ENCODE measurements at places on chromosomes 12 and 14. TPM values are rescaled to one million over a fixed set of nuclear protein-coding genes. Genes with fewer than 3 reads are reported as not detected.
A peak's percentile ranks its signal among the peaks of the same experiment; 100 is the strongest.

The SLC5A8 gene
- not detected for total RNA-seq

DNA sequence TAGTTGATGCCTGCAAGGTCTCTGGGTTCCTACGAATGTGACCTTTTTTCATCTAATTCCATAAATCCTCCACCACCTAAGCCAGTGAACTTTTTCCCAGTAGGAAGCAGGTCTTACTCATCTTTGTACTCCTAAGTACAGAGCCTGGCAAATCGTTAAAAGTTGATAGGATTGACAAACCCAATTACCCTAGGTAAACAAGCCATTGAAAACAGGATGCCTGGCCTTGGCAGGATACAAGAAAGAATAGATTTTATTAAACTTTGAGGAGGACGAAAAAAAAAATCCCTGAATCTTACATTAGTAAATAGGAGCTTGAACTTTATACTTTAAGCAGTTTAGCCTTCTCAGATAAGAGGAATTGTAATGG is 5.6 kb downstream of the TBPL2 start:
- no peak for DNase-seq

The SVOP gene
- under 0.01 TPM for total RNA-seq

The HOTAIR gene
- total RNA-seq: not detected

GRCh38 chr14:35352274-35353233 is 52.0 kb downstream of the NFKBIA start:
- DNase-seq: peak; percentile 58

- no peak for DNase-seq
Observed at GRCh38 chr14:23445773-23446172, 10.3 kb upstream of the MYH7 start.

- no peak for DNase-seq
Observed at GRCh38 chr12:97134495-97134894, 227.4 kb downstream of the NEDD1 start.

GRCh38 chr14:21078287-21078686 is 8.2 kb downstream of the ARHGEF40 start:
- DNase-seq: no peak

GRCh38 chr12:52179396-52179973 is 12.3 kb downstream of the KRT80 start:
- no peak for DNase-seq

DNA sequence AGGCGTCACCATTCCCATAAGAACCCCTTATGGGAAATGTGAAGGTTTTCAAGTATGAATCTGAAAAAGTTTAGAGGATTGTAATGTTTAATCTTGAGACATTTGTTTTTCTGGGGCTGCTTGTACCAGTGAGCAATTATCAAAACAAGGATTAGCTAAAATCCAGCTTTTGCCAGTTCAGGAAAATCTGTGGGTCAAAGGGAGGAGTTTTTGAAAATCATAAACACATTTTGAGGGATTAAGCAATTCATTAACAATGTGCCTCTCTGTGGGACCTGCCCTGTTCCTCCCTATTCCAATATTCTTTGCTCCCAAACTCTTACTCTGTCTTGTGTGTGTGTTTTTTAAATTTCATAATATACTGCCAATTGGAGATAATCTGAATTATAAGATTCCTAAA is 11.7 kb upstream of the DAAM1 start:
- no peak for DNase-seq

- no peak for DNase-seq
Observed at GRCh38 chr12:129409281-129409680, 494.5 kb downstream of the TMEM132D start.

DNA sequence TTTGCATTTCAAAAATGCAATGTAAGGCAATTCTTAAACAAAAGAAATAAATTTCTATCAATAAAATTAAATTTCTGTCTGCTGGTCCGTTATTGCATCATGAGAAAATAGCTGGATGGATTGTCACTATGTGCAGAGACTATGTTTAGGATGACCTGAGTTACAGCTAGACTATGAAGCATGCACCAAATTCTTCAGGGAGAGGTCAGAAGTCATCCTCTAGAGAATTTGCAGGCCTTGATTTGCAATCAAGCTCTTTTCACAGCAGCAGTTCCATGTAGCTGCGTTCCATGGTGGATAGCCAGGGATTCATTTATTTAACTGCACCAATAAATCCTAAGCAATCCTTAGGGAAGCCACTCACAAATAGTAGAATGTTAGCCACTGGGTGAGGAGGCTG is 253.7 kb downstream of the MSRB3 start:
- DNase-seq: no peak

The SLCO1A2 gene
- 6.8 TPM for total RNA-seq

The SIX1 gene
- total RNA-seq: not detected

The KRT71 gene
- not detected for total RNA-seq

DNA sequence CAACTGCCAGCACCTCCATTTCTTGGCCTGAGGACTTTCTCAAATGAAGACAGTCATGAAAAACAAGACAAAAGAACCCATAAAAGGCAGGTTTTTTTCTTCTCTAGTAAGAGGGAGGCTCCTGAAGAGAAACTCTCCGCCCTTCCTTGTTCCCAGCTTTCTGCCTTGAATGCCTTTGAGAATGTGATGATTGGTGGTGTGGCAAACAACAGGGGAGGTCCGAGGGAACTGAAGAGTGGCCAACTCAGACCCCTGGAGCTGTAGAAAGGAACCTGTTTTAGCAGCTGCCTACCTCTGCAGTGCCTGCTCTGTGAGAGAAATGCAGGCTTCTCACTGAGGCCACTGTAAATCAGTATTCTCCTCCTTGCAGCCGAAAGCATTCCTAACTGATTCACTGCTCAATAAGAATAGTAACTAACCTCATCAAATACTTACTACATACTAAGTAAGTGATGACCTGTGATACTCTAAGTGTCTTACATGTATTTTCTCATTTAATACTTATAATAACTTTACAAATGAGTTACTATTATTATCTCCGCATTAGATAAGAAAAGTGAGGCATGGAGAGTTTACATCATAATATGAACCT is 16.7 kb upstream of the ERC1 start:
- peak; percentile 50 for DNase-seq

The TEDC1 gene
- 24.5 TPM for total RNA-seq

The EAPP gene
- total RNA-seq: 41.5 TPM

GRCh38 chr14:71403656-71404055 is 496.4 kb downstream of the PCNX1 start:
- no peak for DNase-seq

- no peak for DNase-seq
Observed at GRCh38 chr12:77087427-77087826, 22.1 kb upstream of the E2F7 start.

- DNase-seq: no peak
Observed at GRCh38 chr12:104357421-104357952, 53.9 kb downstream of the EID3 start.

All from H7 (cell line).